ENCODE measurements at places on chromosomes 4 and X. TPM values are rescaled to one million over a fixed set of nuclear protein-coding genes. Genes with fewer than 3 reads are reported as not detected.

The GLUD2 gene
- total RNA-seq, result 0.29 TPM

The CT47B1 gene
- not detected for total RNA-seq

DNA sequence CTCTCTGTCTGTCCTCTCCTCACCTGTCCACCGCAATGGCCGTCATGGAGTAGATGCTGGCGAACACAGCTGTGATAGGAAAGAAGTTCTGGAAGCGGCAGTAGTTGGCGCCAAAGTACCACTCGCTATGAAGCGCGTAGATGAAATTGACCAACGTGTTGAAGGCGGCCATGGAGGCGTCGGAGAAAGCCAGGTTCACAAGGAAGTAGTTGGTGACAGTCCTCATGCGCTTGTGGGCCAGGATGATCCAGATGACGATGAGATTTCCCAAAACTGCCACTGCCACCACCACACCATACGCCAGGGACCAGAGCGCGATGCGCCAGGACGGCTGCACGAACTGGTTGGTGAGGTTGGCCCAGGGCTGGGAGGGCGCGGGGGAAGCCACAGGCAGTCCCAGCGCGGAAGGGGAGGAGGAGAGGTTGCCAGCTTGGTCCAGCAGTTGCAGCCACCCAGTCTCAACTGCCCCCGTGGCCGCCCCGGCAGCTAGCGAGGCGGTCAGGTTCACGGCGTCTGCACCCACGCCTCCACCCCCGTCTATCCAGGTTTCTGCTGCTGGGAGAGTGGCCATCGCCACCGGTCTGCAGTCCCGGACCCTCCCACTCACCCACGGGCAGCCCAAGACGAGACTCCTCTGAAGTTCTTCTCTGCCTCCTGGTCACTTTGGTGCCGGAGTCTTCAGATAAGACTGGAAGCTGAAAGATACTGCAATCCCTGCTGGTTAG, 518 bp downstream of the TACR3 start:
- no peak for DNase-seq

DNA sequence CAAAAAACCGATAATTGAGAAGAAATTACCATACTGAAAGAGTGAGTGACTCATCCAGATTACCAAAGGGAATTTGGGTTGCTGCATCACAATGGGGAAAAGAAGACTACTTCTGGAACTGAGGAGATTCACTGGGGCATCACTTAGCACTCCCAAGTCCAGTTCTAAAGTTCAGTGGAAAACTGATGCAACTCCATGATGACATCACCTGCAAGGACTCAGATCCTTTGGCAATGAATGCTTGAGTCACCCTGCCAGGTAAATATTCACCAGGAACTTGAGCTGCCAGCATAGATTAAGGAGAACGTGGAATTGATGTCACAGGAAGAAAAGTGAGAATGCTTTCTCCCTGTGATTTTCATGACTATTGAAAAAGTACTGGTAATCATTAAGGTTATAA, 32.0 kb upstream of the SMIM10L2A start:
- DNase-seq, result no peak

DNA sequence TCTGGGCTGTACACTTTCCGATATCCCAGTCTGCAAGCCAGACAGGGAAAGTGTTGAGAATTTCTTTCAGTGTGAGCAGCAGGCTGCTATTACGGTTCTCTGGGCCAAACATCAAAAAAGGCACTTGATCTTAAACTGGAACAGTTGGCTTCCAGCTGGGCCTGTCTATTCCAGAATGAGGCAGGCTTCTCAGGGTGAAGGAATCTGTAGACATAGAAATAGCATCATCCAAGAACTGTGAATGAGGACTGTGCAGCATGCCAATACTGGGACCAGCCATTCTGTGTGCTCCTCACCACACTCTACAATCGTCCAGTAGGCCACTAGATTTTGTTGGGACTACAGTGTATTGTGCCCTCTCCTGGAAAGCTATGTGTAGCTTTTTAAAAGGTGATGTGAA, 31.1 kb downstream of the ART3 start:
- no peak for DNase-seq

- peak; percentile 34 for DNase-seq
These were observed 88.6 kb downstream of the MAML3 start for GRCh38 chr4:140065393-140065792.

- DNase-seq, result no peak
These were observed 92.6 kb downstream of the CCSER1 start for GRCh38 chr4:90219822-90220221.

The CT45A3 gene
- not detected for total RNA-seq

DNA sequence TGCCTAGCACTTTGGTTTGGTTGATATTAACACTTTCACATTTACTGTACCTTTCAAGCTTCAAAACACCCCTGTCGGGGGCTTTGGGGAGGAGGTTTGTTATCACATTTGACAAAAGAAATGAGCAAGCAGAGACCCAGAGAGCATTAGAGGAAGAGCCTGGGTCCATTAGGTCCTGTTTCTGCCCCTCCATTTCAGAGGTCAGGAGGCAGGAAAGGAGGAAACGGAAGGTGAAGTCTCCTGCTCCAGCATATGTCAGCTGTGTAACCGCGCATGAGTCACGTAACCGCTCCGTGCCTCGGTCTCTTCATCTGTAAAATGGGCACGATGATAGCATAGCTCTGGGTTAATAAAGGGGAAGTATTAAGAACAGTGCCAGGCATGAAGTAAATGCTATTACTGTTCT, 201.9 kb upstream of the BCOR start:
- DNase-seq, result no peak

GRCh38 chrX:119363391-119363790, 35.7 kb upstream of the SLC25A43 start:
- no peak for DNase-seq

- no peak for DNase-seq
These were observed 104.4 kb upstream of the SCML1 start for GRCh38 chrX:17632942-17633341.

The ARHGAP36 gene
- total RNA-seq, result not detected

DNA sequence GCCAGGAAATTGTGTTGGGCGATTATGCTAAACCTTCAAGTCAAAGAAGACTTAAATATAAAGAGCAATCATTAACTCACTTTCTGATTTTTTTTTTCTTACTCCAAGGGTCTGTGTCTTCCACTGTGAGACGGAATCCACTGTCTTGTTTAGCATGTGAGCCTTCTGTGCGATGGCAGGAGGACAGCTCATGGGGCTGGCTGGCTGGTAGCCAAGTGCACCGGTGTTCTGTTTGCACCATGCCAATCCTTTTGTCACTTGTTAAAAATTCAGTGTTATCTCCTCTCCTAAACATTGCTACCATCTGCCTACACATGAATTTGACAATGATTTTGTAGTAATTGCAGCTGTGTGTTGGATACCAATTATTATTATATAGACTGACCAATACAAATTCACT, 1056.3 kb upstream of the IGFBP7 start:
- no peak for DNase-seq

DNA sequence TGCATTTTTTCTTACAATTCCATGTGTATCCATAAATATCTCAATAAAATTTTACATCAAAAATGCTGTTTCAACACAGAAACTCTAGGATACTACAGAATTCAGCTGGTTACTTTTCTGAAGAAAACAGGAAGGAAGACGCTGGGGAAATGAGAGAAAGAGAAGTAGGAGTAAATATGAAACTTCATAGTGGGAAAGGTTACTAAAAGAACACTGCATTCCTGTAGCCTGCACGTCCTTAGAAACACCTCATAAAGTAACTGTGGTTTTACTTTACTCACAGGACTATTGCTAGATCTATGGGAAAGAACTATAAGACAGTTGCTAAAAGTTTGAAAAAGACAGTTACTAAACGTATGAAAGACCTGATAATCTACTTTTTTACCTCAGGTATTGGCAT, 23.1 kb downstream of the ATP11C start:
- no peak for DNase-seq

The VEGFC gene
- total RNA-seq, result 12.9 TPM

DNA sequence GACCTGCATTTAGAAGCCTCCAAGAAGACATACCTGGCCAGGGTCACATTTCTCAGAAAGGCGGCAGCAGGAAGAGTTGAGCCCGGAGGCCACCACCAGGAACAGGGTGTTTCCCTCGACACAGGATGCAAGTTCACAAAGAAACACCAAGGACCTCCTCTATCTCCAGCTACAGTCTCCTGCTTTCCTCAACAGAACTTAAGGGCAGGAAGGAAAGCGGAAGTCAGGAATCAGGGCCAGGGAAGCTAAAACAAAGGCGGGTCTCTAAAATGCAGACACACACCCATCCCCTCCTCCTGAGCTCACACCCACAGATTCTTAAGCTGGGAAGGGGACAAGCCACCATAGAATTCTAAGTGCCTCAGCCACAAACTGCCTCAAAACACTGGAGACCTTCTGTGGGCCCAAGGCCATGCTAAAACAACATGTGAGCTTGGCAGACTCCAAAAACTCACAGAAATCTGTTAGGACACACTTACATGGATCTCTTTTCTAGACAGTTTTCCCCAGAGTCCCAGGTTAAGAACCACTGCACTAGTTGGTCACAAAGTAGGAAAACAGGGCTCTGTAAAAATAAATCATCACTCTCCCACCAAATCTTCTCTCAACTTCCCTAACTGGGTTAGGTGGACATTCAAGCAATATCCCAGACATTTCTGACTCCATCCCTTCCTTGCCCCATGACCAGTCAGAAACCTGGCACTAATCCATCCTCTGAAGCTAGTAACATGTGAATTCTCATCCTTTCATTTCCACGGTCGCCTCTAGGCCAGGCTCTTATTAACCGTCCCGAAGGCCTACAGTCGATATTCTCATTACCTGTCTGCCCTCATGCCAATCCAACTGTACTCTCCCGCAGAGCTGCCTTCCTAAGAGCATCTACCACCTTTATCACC, 163.2 kb downstream of the APBB2 start:
- DNase-seq, result no peak

GRCh38 chrX:31331928-31332327, 260.1 kb upstream of the FTHL17 start:
- no peak for DNase-seq

The PABPC1L2A gene
- not detected for total RNA-seq

DNA sequence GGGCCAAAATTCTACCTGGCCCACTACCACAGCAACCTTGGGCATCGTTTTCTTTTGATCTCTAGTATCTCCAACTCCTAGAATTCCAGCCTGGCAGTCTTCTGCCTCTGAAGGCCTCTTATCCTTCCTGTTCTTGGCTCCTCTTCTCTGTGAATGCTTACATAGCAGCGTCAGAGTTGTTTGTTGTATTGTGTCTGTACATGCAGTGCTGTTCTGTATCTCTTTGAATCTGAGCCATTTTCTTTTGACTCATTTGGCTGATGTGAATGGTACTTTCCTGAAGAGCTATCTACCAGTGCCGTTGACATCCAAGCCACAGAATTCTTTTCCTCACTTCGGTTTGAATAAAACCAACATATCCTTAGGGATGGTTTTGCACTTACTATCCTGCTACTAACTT, 79.2 kb downstream of the TMEM164 start:
- no peak for DNase-seq

DNA sequence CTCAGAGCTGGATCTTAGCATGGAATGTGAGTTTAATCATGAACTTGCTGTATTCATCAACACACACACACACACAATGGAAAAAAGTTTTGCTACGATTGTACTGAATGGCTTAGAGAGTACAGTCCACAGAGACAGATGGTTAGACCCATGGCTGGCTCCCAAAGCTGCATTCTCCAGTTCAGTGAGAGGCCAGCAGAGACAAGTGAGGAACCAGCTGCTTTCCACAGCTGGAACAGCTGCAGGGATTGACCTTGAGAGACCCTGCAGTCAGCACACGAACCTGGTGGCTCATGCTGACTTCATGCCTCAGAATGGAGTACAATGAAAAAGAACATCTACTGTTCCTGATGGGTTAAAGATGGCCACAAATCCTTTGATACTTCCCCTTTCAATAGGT, 94.5 kb downstream of the DHX15 start:
- DNase-seq, result no peak

DNA sequence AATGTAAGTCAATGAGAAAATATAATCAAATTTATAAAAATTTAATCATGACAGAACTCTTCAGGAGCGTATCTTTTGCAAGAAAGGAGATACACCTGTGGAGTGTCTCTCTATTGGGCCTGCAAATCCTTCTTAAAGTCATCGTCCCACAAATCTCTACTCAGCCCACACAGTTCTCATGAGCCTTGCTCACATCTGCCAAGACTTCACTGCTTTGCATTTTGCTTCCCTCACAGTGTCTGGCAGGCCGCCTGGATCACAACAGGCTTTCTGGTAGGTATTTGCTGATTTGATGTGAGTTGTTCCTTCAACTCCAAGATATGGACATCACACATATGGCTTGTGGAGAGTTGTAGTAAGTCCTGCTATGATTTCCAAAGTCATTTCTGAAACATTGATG, 183.1 kb upstream of the ARX start:
- DNase-seq, result no peak

The FHDC1 gene
- 0.88 TPM for total RNA-seq

- DNase-seq, result no peak
These were observed 224.8 kb upstream of the NOCT start for GRCh38 chr4:138790706-138791340.

The TSPAN6 gene
- total RNA-seq, result 74.8 TPM

DNA sequence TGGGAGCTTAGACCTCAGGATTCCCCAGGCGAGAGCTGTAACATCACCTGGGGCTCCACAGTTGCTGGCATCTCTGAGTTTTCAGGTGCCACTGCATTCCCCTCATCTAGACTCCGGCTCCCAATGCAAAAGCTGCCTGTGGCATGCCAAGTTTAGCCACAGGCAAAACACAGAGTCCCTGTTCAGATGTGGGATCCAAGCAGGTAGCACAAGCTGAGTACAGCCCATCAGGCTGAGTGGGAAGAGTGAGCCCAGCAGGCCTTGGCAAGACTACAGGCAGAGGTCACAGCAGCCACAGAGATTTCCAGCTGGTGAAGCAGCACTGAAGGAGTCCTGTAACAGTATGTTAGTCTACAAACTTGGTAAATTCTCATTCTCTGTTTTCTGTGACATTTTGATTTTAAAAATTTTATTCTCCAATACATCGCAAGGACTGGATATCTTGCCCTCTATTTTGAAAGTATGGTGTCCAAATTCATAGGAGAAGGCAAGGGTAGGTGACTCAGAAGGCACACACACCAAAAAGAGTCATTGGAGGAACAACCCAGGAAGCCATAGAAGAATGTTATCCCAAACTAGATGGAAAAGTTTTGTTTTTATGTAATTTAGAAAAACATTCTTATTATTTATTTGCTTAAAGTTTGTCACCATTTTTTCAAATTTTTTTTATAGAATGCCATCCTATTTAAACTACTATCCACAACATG, 13.6 kb upstream of the CXCL2 start:
- DNase-seq, result no peak

- DNase-seq, result no peak
These were observed 26.9 kb upstream of the PPP2R3B start for GRCh38 chrX:413322-414201.

- DNase-seq, result no peak
These were observed 77.8 kb downstream of the CLDN22 start for GRCh38 chr4:183242291-183242690.

DNA sequence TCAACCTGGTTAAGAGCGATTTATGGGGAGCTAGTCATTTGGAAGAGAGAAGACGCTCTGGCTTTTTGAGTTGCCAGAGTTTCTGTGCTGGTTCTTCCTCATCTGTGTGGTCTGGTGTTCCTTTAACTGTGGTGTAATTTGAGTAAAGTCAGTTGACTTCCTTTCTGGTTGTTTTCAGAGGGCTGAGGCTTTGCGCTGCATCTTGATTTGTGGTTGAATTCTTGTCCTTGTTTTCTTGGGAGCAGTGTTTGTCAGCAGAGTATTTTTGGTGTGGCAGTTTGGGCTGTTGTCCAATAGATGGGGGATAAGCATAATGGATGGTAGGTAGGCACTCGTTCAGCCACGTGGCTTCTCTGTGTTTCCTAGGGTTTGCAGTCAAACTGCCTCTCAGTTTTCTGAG, 2143.2 kb upstream of the TENM3 start:
- no peak for DNase-seq

GRCh38 chr4:160498211-160498610, 1395.3 kb downstream of the RAPGEF2 start:
- DNase-seq, result no peak

GRCh38 chrX:139882299-139882698, 50.6 kb downstream of the ATP11C start:
- DNase-seq, result no peak
